ENCODE measurements at places on chromosomes 5 and 9.

DNA sequence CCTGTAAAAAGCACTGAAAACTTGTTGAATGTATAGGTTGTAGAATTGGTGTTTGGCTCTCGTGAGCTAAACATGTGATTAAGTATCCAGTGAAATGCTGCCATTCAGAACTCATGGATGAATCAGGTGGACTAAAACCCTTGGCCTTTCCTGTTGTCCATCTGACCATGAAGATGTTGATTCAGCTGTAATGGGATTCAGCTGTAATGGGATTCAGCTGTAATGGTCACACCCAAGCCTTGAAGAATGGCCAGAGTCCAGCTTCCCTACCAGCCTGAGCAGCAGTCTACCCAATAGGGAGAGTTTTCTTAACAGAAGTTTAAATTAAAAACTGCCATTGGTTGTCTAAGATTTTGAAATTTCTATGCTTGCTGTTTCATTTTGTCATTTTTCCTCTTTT, 18.1 kb downstream of the MAMDC2 start:
- DNase-seq: no peak

GRCh38 chr5:60852940-60853339, 8.9 kb upstream of the ELOVL7 start:
- no peak for DNase-seq

- DNase-seq: no peak
Measured at GRCh38 chr9:16712787-16713186, 157.7 kb downstream of the BNC2 start.

DNA sequence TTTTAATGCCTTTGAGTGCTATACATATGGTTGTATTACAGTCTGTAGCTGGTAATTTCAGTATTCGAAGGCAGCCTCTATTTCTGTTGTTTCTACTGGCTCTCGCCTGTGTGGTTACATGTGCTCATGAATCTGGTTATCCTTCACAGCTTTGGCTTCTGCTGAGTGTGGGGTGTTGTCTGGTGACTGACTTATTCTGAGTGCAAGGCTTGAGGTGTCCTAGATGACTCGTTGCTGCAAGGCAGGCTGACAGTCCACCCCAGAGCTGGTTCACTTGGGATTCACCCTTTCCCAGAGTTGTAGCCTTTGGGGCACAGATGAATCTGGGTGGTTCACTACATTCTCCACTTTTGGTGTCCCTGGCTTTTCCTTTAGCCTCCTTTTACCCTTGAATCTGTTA, 41.4 kb downstream of the PDE8B start:
- DNase-seq: no peak

- no peak for DNase-seq
Measured at GRCh38 chr9:76921165-76921564, 15.3 kb upstream of the PRUNE2 start.

DNA sequence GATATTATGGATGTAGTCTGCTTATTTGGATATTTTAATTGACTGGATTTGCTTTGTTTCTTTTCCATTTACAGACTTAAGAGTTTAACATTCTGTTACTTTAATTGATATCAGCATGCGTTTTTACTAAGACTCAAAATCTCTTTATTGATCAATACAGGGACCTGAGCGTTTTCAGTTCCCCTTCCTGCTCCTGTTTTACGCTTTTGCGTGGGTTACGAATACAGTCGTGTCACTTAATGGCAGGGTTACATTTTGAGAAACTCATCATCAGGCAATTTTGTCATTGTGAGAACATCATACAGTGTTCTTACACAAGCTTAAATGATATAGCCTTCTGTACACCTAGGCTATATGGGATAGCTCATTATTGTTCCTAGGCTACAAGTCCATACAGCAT, 65.2 kb downstream of the PBX3 start:
- no peak for DNase-seq

DNA sequence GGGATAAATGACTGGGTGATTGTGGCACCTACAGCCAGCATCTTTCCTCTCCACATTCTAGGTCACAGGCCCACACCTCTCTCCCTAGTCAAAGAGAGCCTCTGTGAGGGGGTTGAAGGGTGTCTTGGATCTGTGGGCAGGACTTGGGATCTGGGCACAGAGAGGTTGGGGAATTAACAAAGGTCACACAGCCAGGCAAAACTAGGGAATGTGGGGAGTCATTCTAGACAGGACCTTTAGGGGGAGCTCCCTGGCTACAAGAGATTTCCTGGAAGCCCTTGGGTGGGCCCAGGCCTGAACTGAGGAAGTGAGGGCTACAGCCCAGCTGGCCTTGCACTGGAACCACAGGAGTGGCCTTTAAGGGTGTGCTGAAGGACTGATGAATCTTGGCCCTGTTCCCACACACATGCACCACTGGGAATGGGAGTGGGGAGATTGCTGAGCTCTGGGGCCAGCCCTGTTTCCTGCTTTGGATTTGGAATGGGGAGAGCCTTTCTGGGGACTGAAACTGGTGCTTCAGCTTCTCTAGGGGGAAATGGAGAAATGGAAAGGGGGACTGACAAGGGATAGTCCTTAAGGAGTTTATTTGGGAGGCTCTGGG, 12.4 kb upstream of the CXXC5 start:
- DNase-seq: no peak

- DNase-seq: no peak
Measured at GRCh38 chr9:97938081-97938644, at the start of gene HEMGN. HEMGN (minus strand) TSS chr9:97938172; CDS start chr9:97938136, 36 bp downstream.
